Psoas muscle (tissue), 8 donors: ENCODE measurements at places on chromosomes 1 and 21. TPM values are rescaled to one million over a fixed set of nuclear protein-coding genes. Genes with fewer than 3 reads are reported as not detected.

EVA1C gene
- total RNA-seq, result 8.4 TPM

NFASC gene
- 2.0 TPM for total RNA-seq

FRRS1 gene
- 3.3 TPM for total RNA-seq

PLA2G2F gene
- total RNA-seq, result not detected

GRCh38 chr1:157133426-157133825, 4.8 kb downstream of the ETV3 start:
- DNase-seq, result no peak

DNA sequence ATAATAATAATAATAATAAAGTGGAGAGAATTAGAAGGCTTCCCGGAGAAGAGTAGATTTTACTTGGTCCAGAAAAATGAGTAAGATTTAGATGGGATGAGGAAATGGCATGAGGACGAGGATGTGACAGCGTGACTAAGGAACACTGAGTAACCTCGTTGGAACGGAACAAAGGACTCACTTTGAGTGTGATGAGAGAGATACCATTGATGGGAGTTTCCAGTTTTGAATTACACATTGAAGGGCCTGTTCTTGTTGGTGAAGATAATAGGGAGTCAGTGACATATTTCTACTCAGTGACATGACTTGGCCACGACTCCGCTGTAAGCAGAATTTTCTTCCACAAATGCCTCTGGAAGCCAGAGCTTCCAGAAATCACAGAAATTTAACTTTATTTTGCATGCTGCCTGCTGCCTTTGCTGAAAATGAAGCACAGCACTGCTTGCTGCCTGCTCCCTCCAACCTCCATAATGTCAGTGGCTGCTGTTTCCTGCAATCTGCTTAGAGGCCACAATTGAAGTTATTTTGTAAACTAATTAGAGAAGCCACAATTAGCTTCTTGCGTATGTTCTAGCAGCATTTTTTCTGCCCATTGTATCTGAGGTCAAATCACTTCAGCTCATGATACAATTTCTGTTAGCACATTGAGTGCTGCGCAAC, 33.7 kb upstream of the FBXO28 start:
- DNase-seq, result no peak

DNA sequence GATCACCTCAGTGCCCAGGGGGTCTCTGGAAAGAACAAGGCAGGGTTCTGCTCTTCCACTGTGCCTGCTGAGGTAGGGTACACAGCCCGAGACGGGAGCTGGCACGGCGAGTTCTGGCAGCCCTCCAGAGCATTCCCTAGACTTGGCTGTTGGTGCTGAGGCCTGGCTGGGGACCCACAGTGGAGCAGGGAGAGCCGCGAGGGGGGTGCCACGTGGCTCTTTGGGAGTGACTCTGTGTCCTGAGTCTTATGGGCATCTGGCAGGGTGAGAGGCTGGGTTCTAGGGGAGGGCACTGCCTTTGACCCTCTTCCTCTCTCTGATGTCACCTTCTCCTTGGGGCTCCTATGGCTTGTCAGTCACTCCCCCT, 336.4 kb downstream of the CAMTA1 start:
- peak; percentile 71 for DNase-seq

DNA sequence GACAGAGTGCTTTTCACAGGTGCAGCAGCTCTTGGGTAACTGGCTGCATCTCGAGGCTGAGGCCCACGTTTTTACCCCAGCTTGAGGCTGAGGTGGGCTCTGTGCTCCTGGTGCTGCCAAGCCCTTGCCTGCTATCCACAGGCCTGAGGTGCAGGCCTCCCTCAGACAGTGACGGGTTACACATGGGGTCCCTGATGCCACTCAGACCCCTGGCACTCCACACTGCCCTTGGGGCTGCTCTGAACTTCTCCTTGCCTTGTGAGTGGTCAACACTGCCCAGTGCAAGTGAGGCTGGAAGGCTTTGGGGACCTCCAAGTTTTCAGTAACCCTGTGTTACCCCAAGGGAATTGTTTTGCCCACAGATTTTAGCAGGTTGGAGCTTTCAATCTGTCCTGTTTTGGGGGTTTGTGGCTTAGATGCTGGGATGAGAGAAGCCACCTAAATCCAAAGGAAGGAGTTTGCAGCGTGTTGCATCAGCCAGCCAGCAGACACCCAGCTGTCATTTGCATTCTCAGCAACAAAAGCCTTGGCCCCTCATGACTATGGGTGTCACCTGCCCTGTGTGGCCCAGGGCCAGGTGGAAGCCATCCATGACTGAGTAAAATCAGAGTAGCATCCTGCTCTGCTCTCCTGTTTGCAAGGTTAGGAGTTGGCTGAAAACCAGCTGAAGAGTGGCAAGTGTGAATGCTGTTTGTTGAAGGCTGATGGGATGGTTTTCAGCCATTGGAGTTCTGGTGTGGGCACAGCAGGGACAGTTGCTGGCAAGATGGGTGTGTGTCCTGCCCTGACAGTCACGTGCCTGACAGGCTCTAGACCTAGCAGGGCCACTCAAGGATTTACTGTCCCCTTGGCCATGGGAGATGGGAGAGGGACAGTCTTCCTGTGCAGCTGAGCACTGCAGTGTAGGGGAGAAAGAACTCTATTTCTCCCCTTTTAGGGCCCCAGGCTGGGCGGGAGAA, 3.2 kb downstream of the RNF187 start:
- peak; percentile 69 for DNase-seq

DNA sequence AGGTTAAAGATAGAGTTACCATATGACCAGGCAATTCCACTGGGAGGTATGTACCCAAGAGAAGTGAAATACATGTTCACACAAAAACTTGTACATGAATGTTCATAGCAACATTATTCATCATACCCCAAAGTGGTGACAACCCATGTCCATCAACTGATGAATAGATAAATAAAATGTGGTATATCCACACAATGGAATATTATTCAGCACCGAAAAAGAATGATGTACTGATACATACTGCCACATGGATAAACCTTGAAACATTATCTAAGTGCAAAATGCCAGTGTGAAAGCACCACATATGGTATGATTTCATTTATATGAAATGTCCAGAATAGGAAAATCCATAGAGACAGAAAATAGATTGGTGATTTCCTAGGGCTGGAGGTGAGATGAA, 53.4 kb upstream of the PAXBP1 start:
- DNase-seq, result no peak
